ENCODE measurements at places on chromosomes 7 and 10.
A peak's percentile ranks its signal among the peaks of the same experiment; 100 is the strongest.

DNA sequence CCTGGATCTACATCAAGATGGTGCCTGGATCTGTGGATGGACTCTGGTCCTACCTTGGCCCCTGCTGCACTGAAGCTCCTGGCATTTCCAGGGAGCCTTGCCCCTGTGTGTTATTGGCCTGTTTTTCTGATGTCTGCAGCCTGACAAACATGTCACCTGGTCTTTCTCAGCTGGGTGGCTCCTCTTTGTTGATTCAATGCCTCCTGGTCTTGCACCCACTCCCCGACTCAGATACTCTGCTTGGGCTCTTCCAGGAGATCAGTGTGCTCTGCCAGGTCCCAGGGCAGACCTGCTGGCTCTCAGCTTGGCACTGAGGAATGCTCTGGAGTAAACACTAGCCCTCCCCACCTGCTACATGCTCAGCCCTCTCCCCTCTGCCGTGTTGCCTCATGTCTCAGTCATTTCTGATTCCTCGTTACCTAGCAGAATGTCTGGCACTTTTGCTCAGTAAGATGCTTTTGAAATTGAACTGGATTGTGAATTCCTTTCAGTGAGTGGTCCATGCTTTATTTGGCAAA lies 253.3 kb upstream of the BMPER start:
- DNase-seq = no peak

DNA sequence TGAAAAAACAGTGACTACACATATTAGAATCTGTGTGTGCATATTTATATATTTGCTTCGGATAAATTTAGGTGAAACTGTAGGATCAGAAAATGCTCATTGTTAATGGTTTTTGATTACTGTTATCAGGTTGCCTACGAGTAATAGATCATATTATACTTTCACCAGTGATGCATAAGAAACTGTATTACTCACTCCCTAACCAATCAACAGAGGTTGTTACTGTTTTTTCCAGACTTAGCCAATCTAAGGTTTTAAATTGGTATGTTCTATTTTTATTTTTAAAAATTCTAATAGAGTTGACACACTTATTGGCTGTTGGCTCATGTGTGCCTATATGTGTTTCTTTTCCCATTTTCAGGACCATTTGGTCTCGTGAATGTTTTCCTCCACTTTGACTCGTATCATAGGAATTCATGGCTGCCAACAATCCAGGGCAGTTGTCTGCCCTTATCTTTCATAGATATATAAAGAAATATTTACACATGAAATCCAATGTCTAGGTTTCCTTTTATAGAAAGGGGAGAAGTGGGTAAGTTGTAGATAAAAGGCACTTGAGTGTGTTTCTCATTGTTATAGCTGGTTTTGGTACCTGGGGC lies 59.2 kb downstream of the ANLN start:
- no peak for DNase-seq

DNA sequence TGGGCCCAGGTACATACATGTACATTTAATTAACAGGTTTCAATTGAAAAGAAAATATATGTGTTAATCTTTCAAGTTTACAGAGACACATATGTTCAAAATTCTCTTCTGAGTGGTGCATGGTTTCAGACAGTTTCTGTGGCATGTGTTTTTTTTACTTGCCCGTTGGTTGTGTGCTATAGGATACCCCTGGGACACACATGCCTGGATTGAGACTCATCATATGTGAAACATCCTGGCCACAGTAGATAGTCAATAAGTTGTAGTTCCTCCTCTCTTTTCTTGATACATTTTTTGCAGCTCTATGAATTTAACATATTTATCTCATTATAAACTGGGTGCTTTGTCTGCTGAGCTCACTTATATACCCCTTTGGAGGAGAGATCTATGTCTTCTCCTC lies 207.8 kb upstream of the CTBP2 start:
- no peak for DNase-seq

DNA sequence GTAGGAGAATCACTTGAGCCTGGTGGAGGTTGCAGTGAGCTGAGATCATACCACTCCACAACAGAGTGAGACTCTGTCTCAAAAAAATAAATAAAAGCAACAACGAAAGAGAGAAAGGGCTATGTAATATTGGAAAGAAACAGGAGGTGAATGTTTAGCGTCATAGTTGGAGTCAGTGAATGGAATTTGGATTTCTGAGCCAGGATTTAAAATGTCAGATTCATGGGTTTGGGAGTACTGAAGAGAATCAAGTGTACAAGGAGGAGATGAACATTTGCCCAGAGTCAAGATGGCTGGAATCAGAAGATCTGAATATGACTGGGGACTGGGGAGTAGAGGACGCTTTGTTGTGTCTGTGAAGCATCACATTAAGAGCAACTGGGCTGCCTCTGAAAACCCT lies 366.4 kb downstream of the GALNT17 start:
- no peak for DNase-seq

DNA sequence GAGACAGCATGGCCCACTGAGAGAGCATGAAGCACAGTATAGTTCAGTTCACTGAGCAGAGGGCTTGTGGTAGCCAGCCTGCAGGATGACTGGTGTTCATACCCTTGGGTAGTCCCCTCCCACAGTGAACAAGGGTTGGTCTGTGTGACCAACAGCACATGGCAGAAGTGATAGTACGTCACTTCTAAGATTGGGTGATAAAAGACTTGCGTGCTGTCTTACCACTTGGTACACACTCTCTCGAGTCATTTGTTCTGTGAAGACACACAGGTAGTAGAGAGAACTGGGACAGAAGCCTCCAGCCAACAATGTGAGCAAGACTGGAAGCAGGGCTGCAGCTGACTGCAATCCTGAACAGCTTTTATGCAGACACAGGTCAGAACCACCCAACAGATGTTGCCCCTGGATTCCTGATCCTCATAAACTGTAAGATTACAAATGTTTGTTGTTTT lies 14.6 kb downstream of the EPC1 start:
- peak; percentile 54 for DNase-seq

- peak; percentile 49 for DNase-seq
These were observed 675 bp upstream of the SCD start for GRCh38 chr10:100346351-100346764.

DNA sequence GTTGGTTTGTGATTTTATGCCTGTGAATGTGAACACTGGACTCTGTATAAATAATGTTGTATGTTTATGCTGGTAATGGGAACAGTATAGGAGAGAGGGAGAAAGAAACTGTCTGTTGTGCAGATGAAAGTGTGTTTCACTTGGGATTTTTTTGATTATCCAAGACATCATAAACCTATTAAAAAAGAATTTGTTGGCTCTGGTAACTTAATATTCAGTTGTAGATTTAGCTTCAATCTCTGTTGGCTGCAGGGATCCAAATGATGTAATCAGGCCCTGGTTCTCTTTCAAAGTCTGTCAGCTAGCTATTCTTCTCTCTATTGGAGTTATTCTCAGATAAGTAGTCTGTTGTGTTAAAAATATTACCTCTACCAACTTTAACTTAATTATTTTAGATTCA lies 168.8 kb upstream of the RHOBTB1 start:
- DNase-seq = no peak

DNA sequence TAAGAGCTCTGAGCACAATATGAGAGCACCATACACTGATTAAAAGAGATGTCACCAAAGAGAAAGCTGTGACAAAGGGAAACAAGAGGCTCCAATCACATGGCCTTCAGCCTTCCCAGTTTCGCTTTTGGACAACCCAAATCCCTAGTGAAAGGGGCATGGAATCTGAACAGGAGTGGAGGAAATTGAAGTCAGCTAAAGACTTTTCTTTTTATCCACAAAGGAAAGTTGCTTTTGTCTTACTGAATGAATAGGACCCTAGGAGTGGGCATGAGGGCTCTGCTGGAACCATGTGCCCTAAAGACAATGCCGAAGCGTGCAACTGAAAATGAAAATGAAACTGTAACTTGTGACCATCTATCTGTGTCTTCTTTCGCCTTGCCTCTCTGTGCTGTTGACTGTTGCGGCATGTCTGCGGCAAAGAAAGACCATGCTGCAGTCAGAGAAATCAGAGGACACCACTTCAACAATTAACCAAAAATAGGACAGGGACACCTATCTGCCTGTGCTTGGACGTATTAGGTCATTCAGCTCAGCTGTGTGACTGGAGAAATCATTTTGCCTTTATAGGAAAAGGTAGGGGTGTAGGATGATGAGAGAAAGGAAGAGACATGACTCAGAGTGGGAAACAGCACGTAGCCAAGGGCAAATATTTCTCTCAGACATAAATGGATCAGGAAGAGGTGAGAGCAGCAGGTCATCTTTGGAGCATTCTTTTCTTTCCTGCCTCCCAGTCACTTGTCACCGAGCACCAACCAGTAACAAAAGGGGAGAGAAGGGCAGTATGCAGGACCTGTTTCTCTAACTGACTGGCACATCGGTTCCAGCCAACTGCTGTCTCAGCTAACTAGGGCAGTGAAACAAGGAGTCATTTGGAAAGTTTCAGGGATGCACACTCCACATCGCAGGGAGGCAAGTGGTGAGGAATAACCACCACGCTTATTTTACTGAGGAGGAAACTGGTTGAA lies 12.3 kb downstream of the CAV2 start:
- no peak for DNase-seq

DNA sequence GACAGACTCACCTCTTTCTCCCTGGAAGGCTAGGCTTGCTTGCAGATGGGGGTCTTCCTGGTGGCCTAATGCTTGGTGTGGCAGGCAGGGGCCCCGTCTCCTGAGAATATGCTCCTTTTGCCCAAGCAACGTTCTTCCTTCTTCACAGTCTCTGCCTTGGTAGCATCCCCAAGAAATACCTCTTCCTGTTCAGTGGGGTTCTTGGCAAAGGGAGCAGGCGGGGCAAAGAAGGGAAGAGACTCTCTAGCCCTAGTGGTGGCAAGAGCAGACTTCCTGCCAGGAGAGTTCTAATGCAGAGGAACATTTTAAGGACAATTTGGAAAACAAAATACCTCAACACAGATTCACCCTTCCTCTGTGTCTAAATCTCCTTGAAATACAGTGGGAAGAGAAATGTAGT lies at the start of gene CLEC5A:
CLEC5A (minus strand) TSS at position 179 of the 400 bp plus-strand sequence. CDS start 682 bp downstream, outside the sequence.
- no peak for DNase-seq

GRCh38 chr7:159151231-159151630 lies 6.6 kb upstream of the VIPR2 start:
- no peak for DNase-seq

DNA sequence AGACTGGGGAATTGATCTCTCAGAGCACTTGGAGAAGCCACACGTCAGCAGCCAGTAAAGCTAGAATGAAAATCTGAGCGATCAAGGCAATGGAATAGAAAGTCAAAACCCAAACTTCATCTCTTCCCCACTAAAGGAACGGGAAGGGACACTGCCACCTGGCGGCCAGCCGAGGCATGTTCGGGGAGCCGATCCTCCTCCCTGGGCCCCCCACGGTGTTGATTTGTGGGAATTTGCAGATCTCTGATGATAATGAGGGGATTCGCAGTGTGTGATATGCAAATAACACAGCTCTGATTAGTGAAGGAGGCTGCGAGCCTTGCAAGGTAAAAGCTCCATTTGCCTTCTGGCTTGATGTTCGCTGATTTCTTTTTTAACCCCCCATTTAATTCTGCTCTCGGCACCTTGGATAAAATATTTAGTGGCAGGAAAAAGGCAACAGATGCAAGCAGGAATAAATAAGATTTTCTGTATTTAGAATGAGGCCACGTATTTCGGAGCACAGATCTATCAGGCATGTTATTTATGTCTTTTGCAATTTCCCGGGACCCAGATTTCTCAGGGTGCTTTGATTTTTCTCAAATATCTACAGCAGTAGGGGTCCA lies 258.6 kb downstream of the PAXIP1 start:
- DNase-seq = no peak

All from activated T-helper 9 cell treated with anti-CD3 and anti-CD28 coated beads, Interleukin-2, amount 50 U/mL, for 16 hours (primary cell).